ENCODE measurements at places on chromosomes 4 and X. TPM values are rescaled to one million over a fixed set of nuclear protein-coding genes. Genes with fewer than 3 reads are reported as not detected.

The IL3RA gene
- total RNA-seq, result 1.2 TPM

The NIPAL1 gene
- 0.52 TPM for total RNA-seq

The HS6ST2 gene
- not detected for total RNA-seq

DNA sequence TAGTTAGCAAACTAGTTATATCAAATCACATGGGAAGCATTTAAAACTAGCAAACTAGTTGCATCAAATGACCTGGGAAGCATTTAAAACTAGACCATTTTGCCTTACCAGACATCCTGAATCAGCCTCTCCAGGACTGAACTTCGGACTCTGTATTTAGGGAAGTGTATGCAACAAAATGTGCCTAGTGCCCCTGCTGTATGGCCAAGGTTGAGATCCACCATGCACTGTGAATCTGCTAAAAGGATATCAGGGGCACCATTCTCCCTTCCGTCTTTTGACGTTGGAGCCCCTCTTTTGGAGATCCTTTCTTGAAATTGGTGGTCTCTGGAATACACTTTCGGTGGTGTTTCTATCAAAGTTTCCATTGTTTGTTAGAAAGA is 49.5 kb downstream of the CCNI start:
- no peak for DNase-seq

GRCh38 chrX:39576041-39576872 is 521.5 kb downstream of the BCOR start:
- peak; percentile 13 for DNase-seq

The OPRPN gene
- not detected for total RNA-seq

- DNase-seq, result no peak
These were observed 97.7 kb upstream of the PTPN13 start for GRCh38 chr4:86496094-86497080.

The KLHL13 gene
- total RNA-seq, result 0.27 TPM

DNA sequence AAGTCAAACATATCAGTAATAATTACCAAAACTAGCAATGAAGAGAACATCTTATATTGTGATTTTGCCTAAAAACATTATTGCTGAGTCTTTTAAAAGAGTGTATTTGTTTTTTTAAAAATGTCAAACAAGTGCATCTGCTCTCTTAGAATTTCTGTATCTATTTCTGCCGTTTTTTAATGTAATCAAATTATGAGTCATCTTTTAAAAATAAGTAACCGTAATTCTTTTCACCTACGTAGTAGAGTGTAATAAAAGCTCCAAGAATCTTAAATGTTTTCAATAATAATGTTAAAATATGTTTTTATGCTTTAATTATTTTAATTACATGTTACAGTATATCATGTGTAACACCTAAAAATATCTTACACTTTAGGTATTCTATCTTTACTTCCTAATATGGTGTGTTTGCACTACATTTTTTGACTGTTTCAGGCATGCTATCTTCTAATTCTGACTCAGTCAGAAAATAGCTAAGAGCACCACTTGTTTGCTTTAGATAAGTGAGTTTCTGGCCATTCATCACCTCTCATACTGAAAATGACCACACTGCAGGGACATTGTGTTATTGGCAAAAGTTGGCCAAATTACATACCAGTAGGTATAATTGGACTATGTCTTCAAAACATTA is 368.5 kb downstream of the PCDH7 start:
- DNase-seq, result no peak

The METAP1 gene
- 37.5 TPM for total RNA-seq

- peak; percentile 76 for DNase-seq
These were observed 2.7 kb upstream of the GEMIN8 start for GRCh38 chrX:14032406-14032805.

DNA sequence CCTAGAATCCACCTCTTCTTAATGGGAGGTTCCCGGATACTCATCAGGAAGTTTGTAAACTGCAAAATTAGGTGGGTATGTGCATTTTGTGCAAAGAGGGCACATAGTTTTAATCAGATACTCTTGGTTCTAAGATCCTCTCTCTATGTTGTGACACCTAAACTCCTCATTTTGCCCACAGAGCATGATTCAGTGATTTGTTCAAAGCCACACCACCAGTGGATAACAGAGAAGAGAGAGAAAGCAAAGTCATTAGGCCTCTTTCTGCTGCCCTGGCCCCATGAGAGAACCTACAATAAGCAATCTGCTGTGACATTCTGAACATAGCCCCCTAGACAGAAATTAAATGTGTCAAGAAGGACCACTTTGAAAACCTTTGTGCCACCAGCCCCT is 72.3 kb upstream of the STIM2 start:
- no peak for DNase-seq
